ENCODE measurements at places on chromosomes 7 and 10.

DNA sequence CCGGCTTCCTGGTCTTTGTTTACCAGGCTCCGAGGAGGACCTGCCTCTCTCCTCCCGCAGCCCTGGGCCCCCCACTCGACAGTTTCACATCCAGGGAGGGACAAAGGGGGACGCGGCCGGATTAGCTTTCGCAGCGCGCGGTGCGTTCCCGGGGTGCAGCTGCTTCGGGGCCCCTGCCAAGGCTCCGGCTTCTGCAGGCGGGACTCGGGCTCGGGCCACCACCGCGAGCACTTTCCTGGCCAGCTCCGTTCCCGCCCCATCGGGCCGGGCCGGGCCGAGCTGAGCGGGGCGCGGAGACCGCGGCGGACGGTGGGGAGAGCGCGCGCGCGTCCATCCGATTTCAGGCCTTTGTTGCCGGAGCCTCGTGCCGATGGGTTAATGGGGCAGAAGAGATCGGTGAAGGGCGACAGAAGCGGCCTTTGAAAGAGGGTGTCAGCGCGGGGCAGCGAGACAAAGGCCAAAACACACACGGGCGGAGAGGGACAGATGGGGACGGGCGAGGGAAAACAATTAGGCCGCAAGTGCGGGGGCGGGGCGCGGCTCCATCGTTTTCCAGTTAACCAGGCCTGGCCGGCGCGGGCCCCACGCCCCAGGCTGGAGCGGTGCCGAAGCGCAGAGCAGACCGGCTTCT is 8.5 kb upstream of the UNCX start:
- DNase-seq = no peak

DNA sequence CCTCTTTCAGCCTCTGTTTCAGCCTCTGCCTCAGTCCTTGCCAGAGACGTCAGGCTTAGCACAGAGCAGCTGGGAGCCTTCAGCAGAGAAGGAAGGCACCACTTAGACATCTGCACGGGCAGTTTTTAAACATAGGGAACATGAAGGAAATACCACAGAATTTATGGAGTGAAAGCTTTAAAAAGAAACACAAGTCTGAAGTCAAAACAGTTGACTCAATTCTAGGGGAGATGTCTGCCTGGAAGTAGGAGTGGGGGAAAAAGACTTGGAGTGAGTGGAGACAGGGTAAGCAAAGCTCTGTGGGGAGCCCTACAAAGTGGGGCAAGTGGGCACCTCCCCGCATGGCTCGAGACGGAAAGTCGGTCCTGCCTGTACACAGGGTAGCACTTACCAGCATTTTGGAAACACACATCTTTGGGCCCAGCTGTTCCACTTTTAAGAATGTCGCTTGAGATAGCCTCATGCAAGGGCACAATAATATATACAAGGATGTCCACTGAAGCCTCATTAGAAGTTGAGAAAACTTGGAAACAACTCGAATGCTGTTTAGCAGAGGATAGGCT is 5.0 kb upstream of the TBXAS1 start:
- DNase-seq = no peak

DNA sequence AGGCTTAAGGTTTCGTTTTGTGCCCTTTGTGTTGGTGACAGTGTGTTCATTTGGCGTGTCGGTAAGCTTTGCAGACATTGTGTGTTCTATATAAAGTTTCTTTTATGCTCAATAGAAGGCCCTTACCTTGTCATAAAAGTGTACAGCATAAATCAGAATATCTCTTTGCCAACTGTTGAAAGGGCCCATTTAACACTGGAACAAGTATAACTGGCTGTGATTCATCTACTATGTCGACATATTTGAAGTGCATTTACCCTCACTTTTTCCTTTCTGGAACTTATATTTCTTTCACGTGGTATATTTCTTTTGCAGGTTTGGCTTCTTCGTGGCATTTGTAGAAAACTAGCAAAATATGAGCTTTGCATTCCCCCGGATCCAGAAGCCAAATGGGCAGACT is 32.7 kb downstream of the EEPD1 start:
- DNase-seq = no peak

- no peak for DNase-seq
Measured at GRCh38 chr10:89894051-89894450, 192.7 kb downstream of the KIF20B start.

GRCh38 chr10:72041491-72041890 is 46.9 kb downstream of the SPOCK2 start:
- no peak for DNase-seq
